T-helper 2 cell (primary cell): ENCODE measurements at places on chromosomes 5 and 9.
A peak's percentile ranks its signal among the peaks of the same experiment; 100 is the strongest.

DNA sequence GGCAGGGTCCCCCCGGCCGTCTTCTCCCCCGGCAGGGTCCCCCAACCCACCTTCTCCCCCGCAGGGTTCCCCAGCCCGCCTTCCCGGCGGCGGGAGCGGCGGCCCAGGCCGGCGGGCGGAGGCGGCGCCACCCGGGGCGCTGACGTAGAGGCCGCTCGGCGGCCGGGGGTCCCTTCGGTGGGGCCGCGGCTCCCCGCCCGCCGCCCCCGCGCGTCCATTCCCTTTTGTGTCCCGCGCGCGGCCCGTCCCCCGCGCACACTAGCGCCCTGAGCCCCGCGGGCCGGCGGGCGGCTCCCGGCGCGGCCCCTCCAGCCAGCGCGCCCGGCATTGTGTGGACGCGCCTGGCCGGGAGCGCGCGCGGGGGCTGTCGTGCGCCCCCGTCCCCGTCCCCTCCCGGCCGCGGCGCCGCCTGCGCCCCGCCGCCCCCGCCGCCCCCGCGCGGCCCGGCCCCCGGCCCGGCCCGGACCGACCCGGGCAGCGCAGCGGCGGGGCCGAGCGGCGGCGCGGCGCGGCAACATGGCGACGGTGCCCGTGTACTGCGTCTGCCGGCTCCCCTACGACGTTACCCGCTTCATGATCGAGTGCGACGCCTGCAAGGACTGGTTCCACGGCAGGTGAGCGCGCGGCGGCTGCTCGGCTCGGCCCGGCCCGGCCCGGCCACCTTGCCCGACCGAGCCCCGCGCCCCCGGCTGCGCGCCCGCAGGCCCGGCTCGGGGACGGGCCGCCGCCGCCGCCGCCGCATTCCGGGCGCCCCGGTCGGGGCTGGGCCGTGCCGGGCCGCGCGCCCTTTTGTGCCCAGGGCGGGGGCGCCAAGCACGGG is at the start of gene PHF2:
PHF2 (plus strand) TSS at position 327 of the 820 bp plus-strand sequence; CDS start at position 517, 190 bp downstream.
- no peak for DNase-seq

DNA sequence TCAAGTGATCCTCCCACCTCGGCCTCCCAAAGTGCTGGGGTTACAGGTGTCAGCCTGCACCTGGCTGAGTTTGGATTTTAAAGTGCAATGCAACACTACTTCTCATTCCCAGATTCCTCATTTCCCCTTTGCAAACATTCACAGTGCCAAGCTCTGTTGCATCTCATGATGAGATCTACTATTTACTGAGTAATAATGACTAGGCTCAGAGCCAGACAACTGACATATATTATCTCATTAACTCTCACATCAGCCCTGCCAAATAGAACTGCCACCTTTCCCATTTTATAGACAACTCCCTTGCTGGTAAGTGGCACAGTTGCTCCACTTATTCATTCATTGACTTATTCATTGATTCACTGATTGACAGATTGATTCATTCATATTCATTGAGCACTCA is 7.0 kb downstream of the PDE6A start:
- DNase-seq: no peak

- peak; percentile 35 for DNase-seq
These were observed 35.2 kb upstream of the GLDC start for GRCh38 chr9:6680797-6681146.

GRCh38 chr5:149635394-149635793 is 54.1 kb downstream of the ARHGEF37 start:
- no peak for DNase-seq

- no peak for DNase-seq
These were observed 201.7 kb downstream of the NNT start for GRCh38 chr5:43804723-43805122.

DNA sequence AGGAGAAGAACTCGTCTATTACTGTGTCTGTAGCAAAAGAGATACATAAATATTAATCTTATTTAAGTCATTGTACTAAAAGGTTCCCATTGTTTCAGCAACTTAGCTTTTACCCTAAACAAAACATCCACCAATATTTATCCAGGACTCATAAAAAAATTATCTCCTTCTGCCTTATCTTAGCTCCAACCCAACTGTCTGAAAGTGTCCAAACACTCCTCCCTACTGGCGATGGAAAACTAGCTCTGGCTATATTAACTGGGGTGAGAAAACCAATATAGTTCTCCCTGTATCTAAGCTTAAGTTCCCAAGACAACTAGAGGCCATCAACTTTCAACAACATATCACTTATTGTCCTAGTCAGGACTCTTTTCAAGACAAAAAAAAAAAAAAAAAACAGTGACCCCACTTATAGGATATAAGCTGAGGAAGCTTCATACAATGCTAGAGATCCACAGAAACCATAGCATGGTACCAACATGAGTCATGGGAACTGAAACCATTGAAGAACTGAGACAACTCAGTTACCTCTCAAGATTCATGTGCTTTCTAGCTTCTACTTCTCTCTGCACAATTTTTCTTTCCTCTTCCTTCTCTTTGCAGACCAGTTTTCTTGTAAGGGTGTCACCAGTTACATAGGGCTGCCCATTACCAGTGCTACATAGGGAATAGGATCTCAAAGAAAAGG is 150.7 kb upstream of the RASA1 start:
- DNase-seq: no peak

DNA sequence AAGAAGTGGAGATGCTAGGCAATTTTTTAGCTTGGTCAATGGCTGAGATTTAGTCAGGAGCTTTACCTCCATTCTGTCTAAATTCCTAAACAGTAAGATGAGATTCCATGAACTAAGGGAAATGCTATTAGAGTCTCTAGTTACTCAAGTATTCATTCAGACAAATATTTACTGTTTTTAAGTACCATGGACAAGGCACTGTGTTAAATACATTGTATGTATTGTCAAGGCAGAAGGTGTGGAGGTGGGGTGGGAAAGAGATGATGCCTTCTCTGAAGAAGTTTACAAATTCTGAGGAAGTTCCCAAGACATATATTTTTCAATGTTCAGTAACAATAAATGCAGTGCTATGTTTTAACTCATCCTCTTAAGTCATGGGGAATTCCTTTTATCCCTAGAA is 459.9 kb upstream of the NMUR2 start:
- no peak for DNase-seq

GRCh38 chr5:175597718-175598117 is 60.2 kb upstream of the HRH2 start:
- DNase-seq: no peak

DNA sequence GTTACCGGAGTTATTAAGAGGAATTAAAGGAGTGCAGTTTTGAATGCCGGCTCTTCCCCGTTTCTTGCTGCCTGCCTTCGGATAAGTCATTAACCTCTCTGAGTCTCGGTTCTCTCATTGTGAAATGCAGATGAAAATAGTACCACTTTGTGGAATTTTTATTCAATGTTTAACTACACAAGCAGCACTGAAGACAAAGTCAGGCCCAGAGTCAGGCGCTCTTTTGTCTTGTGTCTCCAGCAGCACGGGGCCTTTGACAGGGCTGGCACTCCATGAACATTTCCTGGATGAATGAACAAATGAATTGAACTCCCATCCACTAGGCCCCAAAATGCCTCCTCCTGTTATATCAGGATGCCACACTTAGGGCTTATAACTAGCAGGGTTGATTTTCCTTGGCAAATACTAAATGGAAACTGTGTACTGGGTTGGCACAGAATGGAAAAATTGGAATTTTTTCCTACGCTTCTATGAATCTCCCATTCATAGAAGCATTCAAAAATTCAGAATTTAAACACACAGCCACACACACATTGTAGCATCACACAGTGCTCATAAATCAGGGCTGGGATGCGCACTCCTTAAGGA is 332.8 kb downstream of the MLLT3 start:
- DNase-seq: no peak

DNA sequence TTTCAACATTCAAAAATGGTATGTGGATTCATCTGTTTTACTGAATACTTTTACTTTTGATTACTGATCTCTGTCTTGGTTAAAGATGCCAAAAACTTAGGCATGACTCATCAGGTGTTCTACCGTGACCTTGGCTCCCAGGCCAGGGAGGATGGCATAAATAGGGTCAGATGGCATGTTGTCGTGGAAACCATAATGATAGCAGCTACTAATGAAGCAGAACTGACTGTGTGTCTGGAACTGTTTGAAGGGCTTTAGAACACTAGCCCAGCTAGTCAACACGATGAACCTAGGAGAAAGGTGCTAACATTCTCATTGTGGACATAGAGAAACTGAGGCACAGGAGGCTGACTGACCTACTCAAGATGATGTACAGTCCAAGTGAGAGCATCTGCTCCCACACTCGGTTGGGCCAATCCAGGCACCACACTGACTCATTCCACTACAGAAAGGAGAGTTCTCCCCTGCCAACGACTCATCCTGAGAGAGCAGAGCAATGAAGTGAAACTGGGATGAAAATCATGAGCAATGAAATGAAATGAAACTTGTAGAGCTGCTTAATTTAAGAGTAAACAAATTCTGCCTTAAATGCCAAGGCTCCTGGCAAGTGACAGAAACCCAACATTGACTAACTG is 116.0 kb downstream of the TENT4A start:
- DNase-seq: peak; percentile 30

- no peak for DNase-seq
These were observed 67.9 kb upstream of the LPAR1 start for GRCh38 chr9:111106202-111106601.
